T1000 (cell line): ENCODE measurements at places on chromosomes 2 and 18.

DNA sequence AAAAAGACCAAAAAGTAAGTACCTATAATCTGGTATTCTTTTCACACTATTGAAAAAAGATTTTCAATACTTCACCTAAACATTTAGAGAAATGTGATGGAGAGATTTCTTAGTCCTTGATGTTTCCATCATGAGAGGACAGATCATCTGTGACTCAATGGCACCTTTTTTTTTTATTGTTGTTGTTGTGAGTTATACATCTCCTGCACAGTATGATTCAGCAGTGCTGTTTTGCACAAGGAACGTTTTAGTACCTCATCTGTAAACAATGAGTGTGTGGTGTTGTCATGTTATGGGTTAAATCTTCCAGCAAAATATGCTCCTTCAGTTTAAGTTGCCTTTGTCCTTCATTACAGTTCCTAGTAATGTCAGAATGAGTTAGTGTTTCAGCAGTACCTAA lies 2.2 kb downstream of the KIAA1328 start:
- DNase-seq = no peak

- DNase-seq = no peak
These were observed 1468.3 kb downstream of the LRP1B start for GRCh38 chr2:140662504-140662903.

- no peak for DNase-seq
These were observed 5.0 kb upstream of the NTSR2 start for GRCh38 chr2:11674983-11675382.

- DNase-seq = peak; percentile 25
These were observed 7.3 kb downstream of the ACMSD start for GRCh38 chr2:134845719-134846118.

GRCh38 chr2:235493775-235494715 lies at the start of gene AGAP1:
Gene AGAP1 (plus strand): TSS chr2:235494043.
- DNase-seq = peak; percentile 80

DNA sequence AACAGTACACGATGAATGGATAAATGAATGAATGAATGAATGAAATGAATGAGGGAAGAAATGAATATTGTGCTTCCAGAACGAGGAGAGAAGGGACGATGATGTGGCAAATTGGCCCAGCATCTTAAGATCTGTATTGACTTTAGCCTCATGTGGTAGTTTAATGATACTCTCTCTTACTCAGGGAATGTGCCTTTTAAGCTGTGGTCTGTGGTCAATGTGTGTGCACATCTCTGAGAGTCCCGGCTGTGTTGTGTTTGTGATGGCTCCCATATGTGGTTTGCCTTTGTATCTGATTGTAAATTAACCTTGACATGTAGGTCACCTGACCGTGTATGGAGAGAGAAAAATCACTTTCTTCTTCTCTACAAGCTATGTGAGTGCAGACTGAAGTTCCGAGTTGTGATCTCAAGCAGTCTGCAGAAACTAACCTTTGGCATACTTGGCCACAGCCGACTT lies 91.2 kb downstream of the NEDD4L start:
- DNase-seq = no peak

DNA sequence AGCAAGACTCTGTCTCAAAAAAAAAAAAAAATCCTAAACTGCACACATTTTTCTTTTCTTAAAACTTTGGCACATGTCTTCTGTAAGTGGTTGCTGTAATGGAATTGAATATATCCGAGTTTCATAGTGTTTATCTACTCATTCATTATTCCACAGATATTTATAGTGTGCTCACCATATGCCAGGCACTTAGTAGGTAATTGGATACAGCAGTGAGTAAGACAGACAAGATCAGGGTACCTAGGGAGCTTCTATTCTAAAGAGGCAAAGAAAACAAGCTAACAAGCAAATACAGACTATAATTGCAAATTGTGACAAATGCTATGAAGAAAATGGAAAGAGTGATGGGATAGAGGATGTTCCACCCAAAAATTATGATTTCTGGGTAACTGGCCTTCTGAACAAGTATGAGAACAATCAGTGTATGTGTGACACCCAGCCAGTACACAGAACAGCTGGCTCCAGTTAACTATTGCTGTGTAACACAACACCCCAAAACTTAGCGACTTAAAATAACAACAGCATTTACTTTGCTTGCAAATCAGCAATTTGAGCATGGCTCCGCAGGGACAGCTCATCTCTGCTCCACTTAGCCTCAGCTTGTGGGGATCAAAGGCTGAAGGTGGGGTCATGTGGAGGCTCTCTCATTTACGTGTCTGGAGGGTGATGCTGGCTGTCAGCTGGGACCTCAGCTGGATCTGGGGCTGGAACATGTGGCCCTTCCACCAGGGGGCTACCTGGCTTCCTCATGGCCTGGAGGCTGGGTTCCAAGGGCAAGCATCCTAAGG lies 224.9 kb downstream of the INSIG2 start:
- no peak for DNase-seq

- no peak for DNase-seq
These were observed 222.9 kb downstream of the SNTG2 start for GRCh38 chr2:1173528-1173927.

- DNase-seq = no peak
These were observed 361.8 kb downstream of the RND3 start for GRCh38 chr2:150125708-150126107.

GRCh38 chr18:10286580-10287150 lies 167.8 kb upstream of the APCDD1 start:
- DNase-seq = no peak
